D341Med (cell line): ENCODE measurements at places on chromosomes 3 and 15.

DNA sequence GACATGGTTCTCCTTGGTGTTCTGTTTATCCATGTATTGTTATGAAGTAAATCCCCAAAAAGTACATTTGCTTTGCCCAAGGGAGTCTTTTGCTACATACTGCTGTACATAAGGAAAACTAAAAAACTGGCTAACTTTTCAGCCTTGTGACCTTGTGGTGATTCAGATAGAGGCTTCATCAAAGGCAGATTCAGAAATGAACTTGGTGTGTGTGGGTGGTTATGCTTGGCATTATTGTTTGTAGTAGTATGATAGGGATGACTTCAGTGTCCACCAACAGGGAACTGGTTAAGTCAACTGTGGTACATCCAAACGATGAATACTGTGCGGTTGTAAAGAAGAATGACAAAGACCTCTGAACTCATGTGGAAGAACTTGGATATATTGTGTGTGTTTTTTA, 75.6 kb upstream of the CHRNB4 start:
- no peak for DNase-seq

DNA sequence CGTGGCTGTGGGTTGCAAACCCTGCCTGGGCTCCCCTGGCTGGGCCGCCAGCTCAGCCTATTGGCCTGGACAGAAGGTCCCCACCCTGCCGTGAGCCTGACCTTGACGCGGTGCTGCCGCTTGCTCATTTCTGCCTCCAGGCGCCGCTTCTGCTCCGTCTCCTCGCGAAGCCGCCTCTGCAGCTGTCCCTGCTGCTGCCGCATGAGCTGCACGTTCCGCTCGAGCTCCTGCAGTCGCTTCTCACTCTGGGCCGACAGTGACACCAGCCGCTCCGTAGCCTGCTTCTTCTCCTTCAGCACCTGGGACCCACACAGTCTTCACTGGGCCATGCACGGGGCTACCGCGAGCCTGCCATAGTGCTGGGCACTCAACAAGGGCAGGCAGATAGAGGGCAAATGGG, 21.7 kb downstream of the KIF7 start:
- no peak for DNase-seq

- no peak for DNase-seq
Observed at GRCh38 chr3:42336103-42336502, 70.1 kb upstream of the CCK start.

GRCh38 chr15:91263632-91264531, 163.8 kb downstream of the SV2B start:
- no peak for DNase-seq

GRCh38 chr15:31605467-31605931, 278.9 kb downstream of the KLF13 start:
- DNase-seq: no peak

DNA sequence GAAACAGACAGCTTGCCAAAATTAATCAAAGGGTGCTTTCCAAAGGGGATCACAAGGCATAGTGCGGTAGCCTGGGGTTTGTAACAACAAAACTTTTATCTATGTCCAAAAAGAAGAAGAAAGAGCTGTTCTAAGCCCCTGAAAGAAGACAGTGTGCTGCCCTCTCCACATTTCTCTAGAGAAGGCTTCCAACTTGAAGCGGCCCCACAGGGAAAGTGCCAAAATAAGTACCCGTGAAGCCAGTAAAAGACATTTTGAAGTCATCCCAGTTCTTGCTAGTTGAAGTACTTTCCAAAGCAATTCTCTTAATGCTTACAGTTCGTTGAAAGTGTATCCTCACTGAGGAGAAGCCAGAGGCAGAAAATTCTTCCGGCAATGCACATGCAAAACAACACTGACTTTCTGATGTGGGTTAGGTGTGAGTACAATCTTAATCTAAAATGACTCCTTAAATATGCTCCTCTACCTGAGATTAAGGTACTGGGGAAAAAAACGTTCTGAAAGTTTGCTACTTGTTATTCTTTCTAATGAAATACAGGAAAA, 21.3 kb downstream of the GPR15 start:
- DNase-seq: no peak

DNA sequence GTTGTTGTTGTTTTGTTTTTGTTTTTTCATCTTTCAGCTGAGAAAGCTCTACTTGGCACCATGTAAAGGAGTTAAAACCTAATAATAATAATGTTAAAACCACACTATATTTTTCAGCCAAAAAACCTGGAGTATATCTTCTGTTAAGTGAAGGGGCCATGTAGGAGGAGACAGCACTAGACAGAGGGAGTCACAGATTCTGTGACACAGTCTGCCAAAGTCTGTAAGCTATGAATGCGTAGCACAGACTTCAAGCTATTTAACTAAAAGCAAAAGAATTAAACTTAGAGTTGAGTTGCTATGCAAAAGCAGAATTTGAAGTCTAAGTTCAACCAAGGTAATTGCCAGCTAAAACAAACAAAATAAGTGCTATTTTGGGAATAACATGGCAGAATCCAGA, 296.0 kb upstream of the COL8A1 start:
- DNase-seq: no peak

DNA sequence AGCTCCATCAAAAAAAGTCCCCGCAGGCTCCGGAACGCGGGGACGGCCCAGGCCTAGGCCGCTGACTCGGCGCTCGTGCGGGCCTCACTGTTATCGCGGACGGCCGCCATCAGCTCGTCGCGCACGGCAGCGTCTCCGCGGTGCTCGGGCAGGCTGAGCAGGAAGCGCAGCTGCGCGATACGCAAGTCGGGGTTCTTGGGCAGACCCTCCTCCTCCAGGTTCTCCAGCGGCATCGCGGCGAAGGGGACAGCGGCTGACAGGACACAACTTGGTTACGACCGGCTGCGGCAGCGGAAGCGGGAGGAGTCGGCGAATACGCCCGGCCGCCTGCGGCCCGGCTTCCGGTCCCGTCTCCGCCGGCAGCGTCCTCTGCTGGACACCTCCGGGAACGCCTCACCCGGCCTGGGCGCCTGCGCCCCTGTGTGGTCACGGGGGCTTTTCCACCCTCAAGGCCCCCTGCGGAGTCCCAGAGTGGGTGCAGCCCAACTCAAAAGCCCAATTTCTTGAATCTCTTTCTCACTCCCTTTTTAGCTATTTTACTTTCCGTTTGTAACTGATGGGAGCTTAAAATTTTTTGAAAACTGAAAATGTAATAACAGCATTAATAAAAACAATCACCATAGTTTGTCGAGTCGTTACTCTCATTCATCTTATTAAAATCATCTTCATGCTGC, at the start of gene PSMD6:
Gene PSMD6 (minus strand): TSS at position 308 of the 674 bp plus-strand sequence. CDS start 75 bp downstream, at position 233.
- DNase-seq: peak; percentile 97

- no peak for DNase-seq
Observed at GRCh38 chr15:40409366-40409765, 3.8 kb downstream of the IVD start.

DNA sequence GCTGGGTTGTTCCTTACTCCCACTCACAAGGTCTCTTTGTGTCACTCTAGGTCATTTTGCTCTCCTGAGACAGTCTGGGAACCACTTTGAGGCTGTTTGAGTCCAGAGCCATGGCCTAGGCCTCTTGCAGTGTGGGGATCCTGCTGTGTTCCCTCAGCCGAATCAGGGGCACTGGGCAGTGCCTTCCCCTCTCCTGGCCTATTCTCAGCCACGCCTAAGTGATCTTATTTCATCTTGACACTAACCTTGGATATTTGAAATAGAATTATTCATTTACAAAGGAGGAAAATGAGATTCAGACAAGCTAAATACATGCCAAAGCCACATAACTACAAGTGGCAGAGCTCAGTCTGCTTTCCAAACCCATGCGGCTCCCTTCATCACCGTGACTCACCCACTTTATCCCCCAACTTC, 557.2 kb upstream of the TBL1XR1 start:
- DNase-seq: no peak

- peak; percentile 81 for DNase-seq
Observed at GRCh38 chr3:51581524-51581923, 43.0 kb downstream of the RAD54L2 start.

GRCh38 chr3:23798876-23799275, 6.9 kb upstream of the UBE2E1 start:
- DNase-seq: no peak

GRCh38 chr3:177141471-177141870, 55.8 kb downstream of the TBL1XR1 start:
- no peak for DNase-seq

- DNase-seq: no peak
Observed at GRCh38 chr3:128262457-128262856, 109.2 kb downstream of the EEFSEC start.

DNA sequence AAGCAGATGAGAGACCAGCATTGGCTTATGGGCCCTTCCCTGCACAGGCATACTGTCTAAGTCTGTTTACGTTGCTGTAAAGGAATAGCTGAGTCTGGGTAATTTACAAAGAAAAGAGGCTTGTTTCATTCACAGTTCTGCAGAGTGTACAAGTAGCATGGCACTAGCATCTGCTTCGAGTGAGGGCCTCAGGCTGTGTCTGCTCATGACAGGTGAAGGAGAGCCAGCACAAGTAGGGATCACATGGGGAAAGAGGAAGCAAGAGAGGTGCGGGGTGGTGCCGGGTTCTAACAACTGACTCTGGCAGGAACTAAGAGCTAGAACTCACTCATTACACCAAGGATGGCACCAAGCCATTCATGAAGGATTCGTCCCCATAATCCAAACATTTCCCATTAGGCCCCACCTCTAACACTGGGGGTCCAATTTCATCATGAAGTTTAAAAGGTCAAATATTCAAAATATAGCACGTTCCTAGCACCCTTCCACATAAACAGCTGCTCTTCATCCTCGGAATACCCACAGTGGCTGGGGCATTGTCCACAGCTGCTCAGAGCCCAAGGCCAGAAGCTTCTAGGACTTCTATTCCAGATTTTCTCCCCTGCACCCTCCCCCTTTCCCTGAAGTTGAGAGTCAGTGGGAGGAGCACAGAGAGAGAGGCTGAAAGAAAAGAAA, 5.6 kb downstream of the RTP3 start:
- no peak for DNase-seq

GRCh38 chr15:22806664-22807063, 20.2 kb downstream of the NIPA1 start:
- DNase-seq: no peak

GRCh38 chr3:23389089-23389488, 186.0 kb downstream of the UBE2E2 start:
- no peak for DNase-seq

DNA sequence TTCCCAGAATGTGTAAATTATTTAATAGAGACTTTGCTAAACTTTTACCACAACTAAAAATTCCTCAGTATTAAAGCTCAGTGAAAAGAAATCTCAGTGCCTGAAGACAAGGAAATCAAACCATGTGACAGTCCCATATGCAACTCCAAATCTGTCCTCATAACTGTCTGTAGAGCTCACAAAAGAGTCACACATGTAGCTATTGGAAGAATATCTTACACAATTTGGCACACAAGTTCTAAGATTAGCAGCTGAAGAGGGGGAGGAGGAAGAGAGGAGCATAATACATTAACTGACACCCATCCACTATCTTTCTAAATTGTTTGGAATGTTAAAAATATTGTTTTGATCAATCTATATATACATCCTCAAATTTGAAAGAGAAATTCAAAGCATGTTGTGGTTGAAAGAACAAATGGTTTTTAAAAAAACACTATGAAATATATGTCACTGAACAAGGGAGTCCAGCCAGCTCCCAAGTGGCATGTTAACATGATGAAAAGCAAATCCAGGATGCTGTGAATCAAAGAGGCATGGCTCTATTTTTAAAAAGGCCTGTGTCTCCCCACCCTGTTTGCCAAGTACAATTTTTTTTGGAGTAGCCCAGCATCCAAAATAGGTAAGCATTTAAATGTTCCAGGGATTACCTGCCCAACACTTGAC, 126.3 kb upstream of the NANOGP8 start:
- no peak for DNase-seq

DNA sequence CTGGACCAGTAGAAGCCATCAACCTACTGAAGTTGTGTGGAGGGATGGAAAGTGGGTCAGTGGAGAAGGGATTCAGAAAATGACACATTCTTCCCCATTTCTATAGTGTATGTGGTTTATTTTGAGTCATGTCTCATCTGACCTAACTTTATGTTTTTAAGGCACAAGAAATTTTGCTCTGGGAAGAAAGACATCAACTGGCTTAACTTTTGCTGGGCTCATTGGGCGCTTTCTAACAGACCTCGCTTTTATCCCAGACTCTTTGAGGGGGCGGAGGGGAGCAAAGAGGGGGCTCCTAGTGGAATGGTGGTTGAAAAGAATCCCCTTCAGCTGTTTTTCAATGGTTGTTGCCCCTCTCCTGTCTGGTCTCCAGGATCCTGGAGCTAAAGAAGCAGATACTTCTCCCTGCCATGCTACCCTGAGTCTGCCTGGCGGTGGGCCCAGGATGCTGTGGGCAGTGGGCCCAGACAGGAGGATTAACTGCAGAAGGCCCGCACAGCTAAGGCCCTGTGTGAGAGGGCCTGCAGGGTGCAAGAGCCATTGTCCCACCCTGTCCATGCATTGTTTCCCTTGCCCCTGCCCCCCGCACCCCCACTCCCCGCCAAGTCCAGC, 14.5 kb downstream of the CSRNP1 start:
- DNase-seq: peak; percentile 64

GRCh38 chr15:52095597-52096262, 16.8 kb downstream of the BCL2L10 start:
- no peak for DNase-seq

DNA sequence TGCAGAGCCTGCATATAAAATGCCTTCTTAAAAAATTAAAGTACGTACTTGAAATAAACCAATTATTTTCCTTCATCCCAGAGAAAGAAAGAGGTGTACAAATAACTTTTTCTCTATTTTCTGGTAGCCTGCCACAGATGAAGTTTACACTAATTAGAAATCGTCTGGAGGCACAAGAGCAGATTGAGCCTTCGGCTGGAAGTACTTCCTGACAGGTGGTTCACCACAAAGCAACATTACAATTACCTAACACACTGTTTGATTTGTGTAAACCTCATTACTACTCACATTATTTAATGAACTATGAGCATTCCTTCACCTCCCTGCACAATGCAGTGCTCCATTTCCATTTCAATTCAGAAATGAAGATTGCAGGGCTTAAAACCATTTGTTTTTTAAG, 856.1 kb downstream of the SI start:
- DNase-seq: peak; percentile 25

- no peak for DNase-seq
Observed at GRCh38 chr3:10555263-10555662, 49.9 kb upstream of the ATP2B2 start.

- no peak for DNase-seq
Observed at GRCh38 chr15:73617913-73618312, 15.3 kb downstream of the NPTN start.

- no peak for DNase-seq
Observed at GRCh38 chr3:101535221-101535620, 22.2 kb upstream of the SENP7 start.

DNA sequence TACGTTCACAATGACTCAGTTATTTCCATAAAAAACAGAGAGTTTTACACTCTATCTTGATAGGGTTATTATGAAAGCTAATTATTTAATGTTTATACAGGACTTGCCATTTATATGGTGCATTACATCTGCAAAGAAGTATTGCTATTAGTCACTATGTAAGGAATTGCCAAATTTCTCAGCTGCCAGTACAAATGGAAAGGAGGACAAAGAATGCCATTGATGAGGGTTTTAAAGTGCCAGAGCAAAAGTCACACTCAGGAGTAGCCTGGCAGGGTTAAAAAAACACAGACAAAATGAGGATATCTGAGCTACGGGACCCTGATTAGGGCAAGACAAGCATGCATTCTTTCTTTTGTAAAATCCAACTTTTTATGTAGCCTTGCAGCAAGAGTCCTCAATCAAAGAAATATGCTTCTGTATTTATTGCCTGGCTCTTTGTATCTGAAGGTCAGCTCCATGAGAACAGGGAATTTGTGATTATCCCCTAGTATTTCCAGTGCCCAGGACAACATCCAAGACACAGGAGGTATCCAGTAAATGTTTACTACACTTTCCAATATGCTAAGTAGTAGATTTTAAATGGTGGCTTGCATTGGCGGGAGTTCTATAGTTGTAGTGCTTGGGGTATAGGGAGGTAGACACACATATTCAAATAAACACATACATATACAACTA, 1013.6 kb downstream of the ROBO1 start:
- DNase-seq: no peak
